ENCODE measurements at places on chromosomes 5 and 9. TPM values are rescaled to one million over a fixed set of nuclear protein-coding genes. Genes with fewer than 3 reads are reported as not detected.

GRCh38 chr5:125696762-125697161 lies 726.4 kb upstream of the GRAMD2B start:
- ATAC-seq: no peak

- ATAC-seq: no peak
Measured at GRCh38 chr5:138468966-138469539, 3.8 kb downstream of the EGR1 start.

DNA sequence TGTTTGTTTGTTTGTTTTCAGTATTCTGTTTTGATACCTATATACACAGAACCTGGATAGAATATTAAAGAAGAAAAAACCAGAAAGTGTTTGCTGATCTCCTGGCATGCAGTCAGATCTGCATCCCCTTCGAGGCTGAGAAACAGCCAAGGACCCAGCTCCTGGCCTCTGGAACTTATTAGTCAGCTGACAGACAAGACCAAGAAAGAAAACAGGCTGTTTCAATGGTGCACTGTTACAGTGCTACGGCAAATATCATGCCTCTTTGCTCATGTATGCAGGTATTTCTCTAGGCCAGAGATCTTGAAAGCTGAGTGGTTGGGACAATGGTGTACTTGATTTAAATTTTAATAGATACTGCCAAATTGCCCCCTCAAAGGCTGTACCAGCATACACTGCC lies 95.0 kb downstream of the C5orf15 start:
- peak; percentile 43 for ATAC-seq

GRCh38 chr5:94613583-94613982 lies 4.8 kb downstream of the KIAA0825 start:
- ATAC-seq: no peak

The EIF4E1B gene
- total RNA-seq: not detected
